Amygdala (tissue), 56 donors: ENCODE measurements at places on chromosomes 6 and 20.

- no peak for DNase-seq
Observed at GRCh38 chr20:54646156-54646517, 170.7 kb downstream of the DOK5 start.

GRCh38 chr6:43093436-43094289 lies 17.5 kb downstream of the PTK7 start:
- DNase-seq, result no peak

DNA sequence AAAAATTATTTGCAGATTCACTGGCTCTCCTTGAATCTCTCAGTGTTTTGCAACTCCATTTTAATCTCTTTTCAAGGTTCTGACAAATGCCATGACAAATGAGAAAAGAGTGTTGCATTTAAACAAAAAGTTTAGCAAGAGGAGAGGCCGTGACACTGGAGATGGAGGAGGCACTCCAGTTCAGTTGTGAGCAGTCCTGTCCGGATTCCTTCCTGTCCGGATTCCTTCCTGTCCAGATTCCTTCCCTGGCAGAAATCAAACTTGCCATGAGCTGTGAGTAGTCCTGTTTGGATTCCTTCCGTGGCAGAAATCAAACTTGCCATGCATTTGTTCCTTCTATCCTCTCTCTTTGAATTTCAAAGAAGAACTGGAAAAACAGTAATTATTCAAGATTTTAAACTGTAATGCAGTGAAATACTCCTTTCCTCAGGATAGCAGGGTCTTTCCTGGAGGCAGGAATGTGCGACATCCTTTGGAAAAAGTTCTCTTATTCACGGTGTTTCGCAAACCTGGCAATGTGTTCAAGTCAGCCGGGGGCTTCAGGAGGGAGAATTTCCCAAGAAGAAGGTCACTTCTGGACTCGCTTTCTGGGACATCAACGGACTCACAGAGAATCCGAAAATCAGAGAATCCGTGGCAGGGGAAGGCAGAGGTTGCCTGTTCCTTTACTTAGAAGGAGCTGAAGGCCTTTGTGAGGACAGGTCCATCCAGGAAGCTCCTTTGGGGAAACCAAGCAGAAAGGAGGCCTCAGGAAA lies 48.7 kb upstream of the DACT2 start:
- DNase-seq, result no peak

DNA sequence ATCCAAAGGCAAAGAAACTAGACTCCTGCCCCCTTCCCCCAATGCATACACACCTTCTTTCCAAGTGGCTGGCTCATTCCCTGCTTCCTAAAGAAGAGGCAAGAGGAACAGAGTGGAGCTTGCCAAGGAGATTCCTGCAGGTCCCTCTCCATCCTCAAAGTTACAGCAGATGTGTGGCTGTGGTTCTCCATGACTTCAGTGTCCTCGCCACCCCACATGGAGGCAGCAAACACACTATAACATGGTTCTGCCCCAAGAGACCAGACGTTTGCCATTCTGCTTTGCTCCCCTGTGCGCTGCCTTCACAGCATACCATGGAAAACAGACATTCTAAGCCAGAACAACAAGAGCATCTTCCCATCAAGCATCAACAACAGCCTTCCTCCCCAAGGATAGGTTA lies 84.4 kb downstream of the BACH2 start:
- no peak for DNase-seq

DNA sequence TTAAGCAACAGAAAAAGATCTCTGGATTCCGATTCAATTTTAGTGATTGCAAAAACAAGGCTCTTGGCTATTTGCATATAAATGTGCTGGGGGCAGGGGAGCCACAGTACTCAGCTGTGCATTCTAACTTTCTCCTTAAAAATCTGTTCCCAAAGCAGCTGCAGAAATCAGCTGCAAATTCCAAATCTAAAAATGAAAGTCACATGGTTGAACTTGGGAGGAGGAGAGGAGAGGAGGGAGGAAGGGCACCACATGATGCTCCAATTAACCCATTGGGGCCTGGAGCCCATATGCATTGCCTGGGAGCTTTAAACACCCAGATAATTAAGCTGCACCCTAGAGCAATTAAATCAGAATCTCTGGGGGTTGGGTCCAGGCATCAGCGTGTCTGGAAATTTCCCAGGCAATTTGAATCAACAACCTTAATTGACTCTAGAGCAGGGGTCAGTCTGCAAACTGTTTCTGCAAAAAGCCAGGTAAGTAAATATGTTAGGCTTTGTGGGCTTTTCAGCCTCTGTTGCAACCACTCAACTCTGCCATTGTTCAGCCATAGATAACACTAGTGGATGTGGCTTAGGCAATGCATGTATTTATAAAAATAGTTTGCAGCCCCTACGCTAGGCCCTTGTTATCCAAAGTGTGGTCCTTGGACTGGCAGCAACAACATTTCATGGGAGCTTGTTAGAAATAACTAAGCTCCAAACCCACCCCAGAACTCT lies 508.1 kb downstream of the KIF16B start:
- DNase-seq, result no peak

DNA sequence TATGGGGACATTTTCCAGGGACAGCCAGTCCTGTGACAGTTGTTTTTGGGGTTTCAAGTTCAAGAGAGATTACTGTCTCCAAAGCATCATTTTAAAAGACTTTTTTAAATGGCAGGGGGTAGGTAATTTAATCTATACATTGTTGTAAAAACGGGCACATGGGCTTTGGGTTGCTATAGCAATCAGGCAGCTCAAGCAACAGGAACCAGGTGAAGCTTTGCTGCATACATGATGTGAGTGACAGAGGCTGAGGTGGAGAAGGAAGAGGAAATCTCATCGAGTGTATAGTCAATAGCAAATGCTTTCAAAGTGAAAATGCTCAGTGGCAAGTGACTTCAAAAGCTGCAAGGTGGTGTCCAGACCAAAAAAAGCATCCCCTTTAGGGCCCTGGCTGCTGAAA lies 277.4 kb upstream of the JAG1 start:
- no peak for DNase-seq

DNA sequence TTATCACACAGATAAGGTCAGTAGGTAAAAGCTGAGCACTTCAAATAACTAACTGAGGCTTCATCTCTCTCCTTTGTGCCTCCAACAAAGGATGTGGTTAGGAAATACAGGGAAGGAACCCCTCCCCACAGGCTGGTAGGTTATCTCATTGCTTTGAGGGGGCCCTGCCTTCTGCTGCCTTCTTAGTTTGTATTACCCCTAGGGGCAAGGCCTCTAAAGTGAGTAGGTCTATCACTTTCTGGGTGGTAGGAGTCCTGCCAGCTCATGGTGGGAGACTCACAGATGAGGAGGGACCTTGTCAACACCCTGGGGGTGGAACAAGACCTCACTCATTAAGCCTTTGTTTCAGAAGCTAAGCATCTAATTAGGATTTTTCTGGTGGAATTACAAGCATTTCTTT lies 34.6 kb downstream of the EDN1 start:
- DNase-seq, result no peak

DNA sequence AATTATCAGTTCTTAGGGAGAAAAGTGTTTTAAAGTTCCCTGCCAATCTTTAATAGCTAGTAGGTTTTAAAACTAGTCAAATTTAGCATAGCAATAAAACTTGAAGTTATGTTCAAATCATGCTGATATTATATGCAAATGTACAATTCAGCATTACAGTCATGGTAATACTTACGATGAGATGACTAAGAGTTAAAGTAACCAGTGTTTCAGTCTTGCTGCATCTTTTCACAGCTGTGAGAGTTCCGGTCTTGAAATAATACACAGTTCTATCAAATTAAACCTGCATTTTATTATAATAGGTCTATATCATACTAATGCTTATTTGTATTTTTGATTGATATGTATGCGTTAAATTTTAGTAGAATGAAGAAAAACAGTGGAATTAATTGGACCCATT lies 26.1 kb downstream of the POPDC3 start:
- DNase-seq, result no peak

- DNase-seq, result no peak
Observed at GRCh38 chr6:3322366-3322890, 63.7 kb downstream of the PSMG4 start.

- DNase-seq, result no peak
Observed at GRCh38 chr6:12345694-12346058, 55.5 kb downstream of the EDN1 start.

DNA sequence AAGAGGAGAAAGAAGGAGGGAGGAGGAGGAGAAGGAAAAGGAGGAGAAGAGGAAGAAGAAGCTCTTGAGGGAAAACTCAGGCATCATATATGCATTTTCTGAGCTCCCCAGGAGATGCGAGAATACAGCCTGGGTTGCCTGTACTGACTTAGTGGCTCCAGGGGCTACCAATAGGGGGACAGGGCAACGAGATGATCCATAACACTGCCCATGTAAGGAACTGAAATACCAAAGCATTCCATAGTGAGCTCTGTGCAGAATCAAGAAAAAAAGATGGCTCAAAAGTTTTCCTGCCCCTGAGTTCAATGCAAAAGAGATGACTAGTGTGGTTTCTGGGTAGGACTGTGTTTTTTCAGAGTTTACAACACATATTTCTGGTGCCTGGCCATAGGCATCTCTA lies 258.7 kb downstream of the ALDH8A1 start:
- no peak for DNase-seq

GRCh38 chr6:44966449-44967092 lies 361.6 kb upstream of the RUNX2 start:
- no peak for DNase-seq
